ENCODE measurements at places on chromosomes 6 and 20. TPM values are rescaled to one million over a fixed set of nuclear protein-coding genes. Genes with fewer than 3 reads are reported as not detected.

The SNX5 gene
- total RNA-seq, result 123 TPM

The ORC3 gene
- total RNA-seq, result 37.3 TPM

The OPN5 gene
- not detected for total RNA-seq

DNA sequence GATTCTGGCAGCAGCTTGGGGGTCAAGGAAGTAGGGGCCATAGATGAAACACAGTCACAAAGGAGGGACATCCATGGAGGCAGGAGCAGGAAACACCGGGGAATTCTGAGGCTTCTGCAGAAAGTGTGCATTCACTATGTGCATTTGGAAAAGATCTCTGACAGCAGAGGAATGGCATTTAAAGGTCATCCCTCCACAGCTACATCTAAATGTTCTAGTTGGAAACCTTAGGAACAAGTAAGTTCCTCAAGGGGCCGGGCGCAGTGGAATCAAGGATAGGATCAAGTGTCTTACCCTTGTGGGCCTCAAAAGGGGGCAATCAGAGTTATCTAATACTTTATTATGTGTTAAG, 8.8 kb downstream of the C6orf136 start:
- DNase-seq, result no peak

GRCh38 chr20:16290358-16290757, 282.9 kb downstream of the KIF16B start:
- no peak for DNase-seq

- no peak for DNase-seq
Observed at GRCh38 chr6:144769142-144769541, 484.0 kb downstream of the UTRN start.

- no peak for DNase-seq
Observed at GRCh38 chr6:2556761-2557160, 194.0 kb downstream of the MYLK4 start.

DNA sequence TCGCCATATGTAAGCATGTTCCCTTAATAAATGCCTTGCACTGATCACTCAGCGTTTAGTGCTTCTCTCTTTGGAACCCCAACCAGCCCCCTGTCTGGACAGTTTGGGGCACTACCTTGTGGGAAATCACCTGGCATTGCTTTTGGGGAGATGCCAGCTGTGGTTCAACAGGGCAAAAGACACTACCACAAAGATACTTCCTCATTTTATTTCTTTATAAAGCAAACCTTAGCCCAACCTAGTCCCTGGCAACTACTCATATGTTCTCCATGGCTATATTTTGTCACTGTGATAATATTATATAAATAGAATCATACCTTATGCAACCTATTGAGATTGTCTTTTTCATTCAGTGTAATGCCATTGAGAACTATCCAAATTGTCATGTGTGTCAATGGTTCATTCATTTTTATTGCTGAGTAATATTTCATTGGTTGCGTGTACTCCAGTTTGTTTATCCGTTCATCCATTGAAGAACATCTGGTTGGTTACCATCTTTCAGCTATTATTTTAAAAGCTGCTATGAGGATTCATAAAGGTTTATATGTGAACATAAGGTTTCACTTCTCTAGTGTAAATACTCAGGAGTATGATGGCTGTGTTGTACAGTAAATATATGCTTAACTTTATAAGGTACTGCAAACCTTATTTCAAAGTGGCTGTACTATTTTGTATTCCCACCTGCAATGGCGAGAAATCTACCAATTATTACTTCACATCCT, 114.8 kb downstream of the MOXD1 start:
- DNase-seq, result no peak

DNA sequence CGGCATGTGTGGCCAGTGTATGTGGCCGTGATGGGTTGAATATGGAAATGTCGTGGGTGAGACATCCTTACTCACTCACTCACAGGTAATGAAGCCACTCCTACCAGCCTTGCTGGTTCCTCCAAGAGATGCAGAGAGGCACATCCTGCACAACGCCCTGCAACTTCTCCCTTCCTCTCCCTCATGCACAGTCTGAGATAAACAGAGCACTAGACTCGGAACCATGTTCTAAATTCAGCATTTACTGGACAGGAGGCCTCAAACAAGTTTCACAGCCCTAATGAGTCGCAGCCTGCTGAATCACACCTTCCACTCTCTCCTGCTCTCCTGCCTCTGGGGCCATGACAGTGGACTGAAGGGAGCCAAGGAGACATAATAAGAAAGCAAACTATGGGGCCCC, 91.2 kb downstream of the ISM1 start:
- no peak for DNase-seq

- no peak for DNase-seq
Observed at GRCh38 chr20:14883324-14883723, 545.9 kb upstream of the FLRT3 start.

- no peak for DNase-seq
Observed at GRCh38 chr6:64777941-64778785, 928.9 kb downstream of the EYS start.

GRCh38 chr6:168960551-168961263, 292.9 kb downstream of the THBS2 start:
- DNase-seq, result no peak
